ENCODE measurements at places on chromosomes 1 and 21.

DNA sequence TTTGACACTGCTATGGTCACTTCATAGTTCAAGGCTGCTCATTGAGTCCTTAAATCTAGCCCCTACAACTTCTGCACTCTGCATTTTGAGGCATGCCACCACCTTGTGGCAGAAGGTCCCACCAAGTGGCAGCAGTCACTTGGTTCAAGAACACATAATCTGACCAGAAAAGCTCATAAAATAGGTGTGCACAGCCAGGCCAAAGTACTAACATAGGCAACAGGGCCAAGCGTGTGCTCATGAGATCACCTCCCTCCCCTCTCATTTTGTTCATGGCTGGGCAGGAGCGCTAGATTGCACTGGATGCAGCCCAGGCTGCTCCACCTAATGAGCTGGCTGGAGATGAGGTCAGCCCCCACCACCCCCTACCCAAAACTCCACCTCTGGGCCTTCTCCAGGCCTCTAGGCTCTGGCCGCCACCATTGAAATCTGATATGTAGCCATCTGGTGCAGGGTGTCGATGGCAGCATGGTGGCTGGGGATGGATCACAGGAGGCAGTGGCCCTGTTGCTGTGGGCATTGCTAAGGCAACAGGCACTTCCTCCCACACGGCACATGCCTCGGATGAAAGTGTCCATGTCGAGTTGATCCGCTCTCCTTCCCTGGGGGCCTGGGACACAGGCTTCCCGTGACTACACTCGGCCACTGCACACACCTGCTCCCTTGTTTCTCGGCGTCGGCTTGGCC lies 193.2 kb downstream of the TRABD2B start:
- peak; percentile 38 for DNase-seq

DNA sequence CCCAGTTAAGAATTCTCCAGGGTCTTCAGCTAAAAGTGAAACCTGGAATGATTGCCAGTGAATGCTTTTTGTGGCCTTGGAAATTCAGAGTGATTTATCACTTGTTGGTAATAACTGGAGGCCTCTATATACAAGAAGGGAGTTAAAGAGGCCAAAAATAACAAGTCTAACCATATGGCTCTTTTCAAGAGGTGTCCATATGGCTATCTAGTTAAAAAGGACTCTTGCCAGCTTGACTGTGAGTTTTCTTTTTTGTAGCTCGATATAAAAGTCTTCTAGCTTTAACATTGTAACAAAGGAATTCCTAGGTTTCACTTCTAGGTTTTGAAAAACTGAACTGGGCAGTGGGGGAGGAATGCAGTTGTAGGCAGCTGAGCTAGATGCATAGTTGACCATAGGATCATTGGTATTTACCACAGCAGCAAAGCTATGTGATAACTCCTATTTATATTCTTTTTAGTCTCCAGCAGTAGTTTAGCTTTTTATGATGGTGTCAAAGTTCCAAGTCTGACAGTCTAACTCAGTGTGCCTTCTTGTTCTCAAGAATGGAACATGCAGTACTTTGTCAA lies 44.4 kb downstream of the CACHD1 start:
- no peak for DNase-seq

DNA sequence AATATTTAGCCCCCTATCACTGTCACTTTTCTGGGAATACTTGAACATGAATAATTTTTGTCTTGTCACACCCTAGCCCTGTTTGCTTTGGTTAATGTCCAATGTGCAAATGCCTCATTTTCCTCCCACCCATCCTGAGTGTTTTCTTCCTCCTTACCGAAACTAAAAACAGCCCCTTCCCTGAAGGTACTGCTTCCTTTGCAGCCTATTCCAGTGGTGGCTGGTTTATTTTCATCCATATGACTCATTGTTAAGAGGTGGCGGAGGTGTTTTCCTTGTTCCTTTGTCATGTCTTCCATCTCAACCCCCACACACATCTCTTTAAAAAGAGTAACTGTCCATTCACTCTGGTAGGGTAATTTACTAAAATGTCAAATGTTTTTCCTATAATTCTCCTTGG lies 40.4 kb downstream of the CD55 start:
- DNase-seq: no peak

- no peak for DNase-seq
These were observed 48.4 kb downstream of the NEK7 start for GRCh38 chr1:198205016-198205684.

DNA sequence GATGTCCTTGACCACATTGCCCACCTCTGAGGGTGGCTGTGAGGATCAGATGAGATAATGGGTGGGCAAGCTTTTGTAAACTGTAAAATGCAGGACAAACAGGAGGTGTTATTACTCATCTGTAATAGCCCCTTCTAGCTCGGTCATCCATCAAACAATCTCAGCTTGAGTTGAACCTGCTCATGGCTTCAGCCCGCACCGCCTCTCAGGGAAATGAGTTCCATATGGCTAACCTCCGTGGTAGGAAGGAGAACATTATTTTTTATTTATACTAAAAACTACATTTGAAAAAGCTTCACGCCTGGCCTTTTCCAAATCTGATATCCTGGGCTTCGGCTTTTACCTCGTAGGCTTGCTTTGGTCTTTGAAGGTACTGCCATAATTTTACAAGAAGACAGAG lies 116.2 kb upstream of the USP24 start:
- DNase-seq: no peak

GRCh38 chr1:55214212-55214933 lies 791 bp downstream of the USP24 start:
- DNase-seq: peak; percentile 62

DNA sequence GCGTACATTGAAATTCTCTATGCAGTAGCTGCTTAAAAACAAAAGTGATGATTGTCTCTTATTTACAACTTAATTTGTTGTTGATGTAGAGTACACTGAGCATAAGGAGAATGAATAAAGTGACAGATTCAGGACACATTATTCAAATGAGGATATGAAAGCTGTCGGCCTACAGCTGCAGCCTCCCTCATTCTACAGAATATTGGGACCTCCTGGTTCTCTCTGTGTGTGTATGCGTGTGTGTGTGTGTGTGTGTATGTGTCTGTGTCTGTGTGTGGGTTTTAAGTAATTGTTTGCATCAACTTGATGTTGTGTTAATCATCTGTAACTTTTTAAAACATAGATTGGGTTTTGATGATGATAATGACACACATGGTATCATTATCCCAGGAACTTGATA lies 17.9 kb downstream of the PROX1 start:
- no peak for DNase-seq

DNA sequence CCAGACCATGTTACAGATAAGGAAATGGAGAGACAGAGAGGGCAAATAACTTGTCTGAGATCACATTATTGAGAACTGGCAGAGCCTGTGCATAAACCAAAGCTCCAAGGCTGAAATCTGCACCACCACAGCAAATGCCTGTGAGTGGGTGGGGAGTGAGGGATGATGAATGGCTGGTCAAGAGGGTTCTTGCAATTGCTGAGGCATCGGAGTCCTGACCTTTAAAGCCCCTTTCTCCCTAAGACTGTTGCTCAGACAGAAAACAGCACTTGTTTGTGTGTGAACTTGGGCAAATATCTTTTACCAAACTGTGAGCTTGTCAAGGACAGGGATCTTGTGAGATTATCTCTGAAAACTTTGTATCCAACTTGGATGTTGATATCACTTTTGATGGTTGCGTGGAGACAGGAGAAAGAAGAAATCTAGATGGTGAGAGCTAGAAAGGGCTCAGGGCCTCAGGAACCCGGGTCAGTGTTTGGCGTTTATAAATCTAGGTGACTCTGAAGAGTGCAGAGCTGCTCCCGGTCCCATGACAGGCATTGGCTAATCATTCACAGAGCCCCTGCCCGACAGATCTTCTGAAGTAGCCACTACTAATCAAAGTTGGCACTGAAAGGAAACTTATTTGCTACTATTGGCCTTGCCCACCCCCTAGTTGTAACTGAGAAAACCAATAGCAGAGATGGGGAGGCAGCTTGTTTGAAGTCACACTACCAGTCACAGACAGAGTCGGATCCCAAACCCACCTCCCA lies 122.3 kb downstream of the FOXD2 start:
- no peak for DNase-seq

DNA sequence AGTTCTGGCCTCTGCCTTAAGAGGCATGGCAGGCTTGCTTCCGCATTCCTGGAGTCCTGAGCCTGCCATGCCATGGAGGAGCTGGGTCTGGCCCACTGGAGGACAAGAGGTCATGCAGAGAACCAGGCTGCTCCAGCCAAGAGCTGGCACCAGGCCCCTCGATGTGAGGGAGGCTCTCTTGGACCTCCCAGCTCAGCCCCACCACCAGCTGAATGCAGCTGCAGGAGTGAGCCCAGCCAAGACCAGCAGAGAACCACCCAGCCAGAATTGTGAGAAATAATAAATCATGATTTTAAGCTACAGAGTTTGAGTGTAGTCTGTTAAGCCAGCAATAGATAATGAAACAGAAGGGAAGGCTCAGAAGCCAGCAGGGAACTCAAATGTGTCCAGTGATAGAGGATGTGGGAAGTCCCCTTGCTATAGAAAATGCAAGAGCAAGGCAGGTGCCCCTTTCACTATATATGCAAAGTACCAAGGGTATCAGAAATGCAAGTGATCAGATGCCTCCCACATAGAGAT lies 118.4 kb downstream of the HIVEP3 start:
- DNase-seq: no peak

- DNase-seq: no peak
These were observed 16.2 kb downstream of the LRRC8D start for GRCh38 chr1:89837036-89837481.

DNA sequence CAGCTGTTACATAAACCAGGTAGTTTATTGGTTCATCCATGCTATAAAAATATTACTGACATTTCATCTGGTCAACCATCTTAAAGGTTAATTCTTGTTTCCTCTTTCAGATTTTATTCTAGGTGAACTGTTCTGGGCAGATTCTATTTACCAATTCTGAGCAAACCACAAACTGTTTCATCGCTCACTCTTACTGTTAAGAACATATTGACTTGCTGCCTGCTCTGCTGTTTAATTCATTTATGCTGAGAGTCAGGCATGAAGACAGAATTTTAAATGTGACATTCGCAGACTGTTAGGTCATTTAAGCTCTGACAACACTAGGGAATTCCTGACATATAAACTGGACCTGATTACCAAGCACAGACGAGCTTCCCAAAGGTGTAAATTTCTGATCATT lies 98.3 kb downstream of the PIGK start:
- DNase-seq: no peak

- no peak for DNase-seq
These were observed 69.2 kb downstream of the OLFML2B start for GRCh38 chr1:161954466-161954865.

GRCh38 chr1:208357644-208358507 lies 113.7 kb upstream of the PLXNA2 start:
- DNase-seq: no peak

- DNase-seq: no peak
These were observed 14.7 kb upstream of the POU3F1 start for GRCh38 chr1:38061290-38061689.

DNA sequence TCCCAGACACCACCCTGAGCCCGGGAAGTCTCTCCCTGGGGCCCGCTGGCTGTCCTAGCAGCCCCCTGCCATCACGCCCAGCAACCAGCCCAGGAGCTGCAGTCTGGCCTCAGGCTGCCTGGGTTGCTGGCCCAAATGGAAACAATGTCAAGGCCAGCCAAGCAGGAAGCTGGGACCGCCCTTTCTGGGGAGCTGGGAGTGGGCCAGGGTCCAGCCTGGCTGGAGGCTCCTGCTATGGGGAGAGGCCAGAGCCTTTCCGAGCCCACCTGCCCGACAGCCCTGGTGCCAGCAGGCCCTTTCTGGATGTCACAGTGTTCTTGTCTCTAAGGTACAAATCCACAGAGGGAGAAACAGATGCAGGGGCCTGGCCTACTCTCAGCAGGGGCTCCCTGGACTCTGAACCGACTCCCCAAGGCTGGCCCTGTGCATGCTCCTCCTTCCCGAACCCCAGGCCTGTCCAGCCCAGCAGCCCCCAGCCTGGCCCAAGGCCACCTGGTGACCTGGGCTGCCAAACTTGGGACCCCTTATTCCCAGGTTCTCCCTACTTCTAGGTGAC lies 1.2 kb upstream of the MMEL1 start:
- DNase-seq: no peak

All from upper lobe of left lung (tissue), 6 donors.